ENCODE measurements at places on chromosomes 1 and 21.

DNA sequence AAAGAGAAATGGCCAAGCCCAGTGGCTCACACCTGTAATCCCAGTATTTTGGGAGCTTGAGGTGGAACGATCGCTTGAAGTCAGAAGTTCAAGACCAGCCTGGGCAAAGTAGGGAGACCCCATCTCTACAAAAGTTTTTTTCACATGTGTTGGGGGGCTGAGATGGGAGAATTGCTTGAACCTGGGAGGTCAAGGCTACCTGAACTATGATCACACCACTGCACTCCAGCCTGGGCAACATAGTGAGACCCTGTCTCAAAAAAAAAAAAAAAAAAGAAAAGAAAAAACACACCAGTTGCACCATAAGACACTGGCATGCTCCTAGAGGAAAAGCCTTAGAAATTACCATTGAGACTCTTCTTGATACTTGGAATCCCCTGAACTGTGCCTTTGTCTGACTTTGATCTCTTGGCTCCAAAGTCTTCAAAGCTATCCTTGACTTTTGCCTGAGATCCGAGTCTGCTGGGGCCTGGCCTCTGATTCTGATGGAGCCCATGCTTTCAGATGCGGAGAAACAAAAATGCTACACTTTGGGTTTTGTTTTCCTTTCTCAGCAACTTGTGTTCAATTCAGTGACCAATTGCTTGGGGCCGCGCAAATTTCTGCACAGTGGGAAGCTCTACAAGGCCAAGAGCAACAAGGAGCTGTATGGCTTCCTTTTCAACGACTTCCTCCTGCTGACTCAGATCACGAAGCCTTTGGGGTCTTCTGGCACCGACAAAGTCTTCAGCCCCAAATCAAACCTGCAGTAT is 33.7 kb downstream of the ATP5PO start:
- DNase-seq = no peak

GRCh38 chr1:205435578-205436573 is 14.0 kb upstream of the LEMD1 start:
- DNase-seq = no peak

GRCh38 chr1:37410815-37411214 is 63.6 kb upstream of the ZC3H12A start:
- DNase-seq = no peak

GRCh38 chr1:19204446-19205266 is 5.4 kb downstream of the UBR4 start:
- DNase-seq = no peak

DNA sequence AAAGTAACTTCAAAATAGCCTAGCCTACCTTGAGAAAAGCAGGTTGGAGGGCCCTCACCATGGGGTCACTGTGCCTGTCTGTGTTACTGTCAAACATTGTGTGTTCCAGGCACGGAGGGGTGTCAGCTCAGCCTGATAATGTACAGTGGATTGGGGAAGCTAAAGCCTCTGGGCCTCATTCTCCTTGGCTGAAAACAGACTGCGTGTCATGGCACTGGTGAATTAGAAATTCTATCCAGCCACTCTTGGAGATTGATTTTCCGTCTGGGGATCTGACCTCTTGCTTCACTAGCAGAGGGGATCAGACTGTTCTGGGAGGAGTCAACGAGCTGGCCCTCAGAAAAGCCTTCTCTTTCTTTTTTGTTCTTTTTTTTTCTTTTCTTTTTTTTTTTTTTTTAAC is 123.5 kb upstream of the HOOK1 start:
- DNase-seq = no peak

GRCh38 chr1:150557065-150557600 is 7.9 kb downstream of the ADAMTSL4 start:
- no peak for DNase-seq

All from stimulated activated CD4-positive, alpha-beta T cell treated with anti-CD3 and anti-CD28 coated beads, TNF-alpha, amount 100 ng/mL, for 48 hours (primary cell).